Cardiac atrium fibroblast (primary cell): ENCODE measurements at places on chromosomes 12 and 14. TPM values are rescaled to one million over a fixed set of nuclear protein-coding genes. Genes with fewer than 3 reads are reported as not detected.

WSCD2 gene
- not detected in 2 replicates for total RNA-seq

MYL2 gene
- not detected in 2 replicates for total RNA-seq

SMOC1 gene
- 2.3 TPM in 1 of 2 replicates, not detected in the other for total RNA-seq

SLC6A12 gene
- not detected in 2 replicates for total RNA-seq

CDK2 gene
- total RNA-seq, result 16.8 and 26.2 TPM in 2 replicates

DTX1 gene
- total RNA-seq, result under 0.01 TPM in 1 of 2 replicates, not detected in the other

GALNT4 gene
- 6.9 and 7.1 TPM in 2 replicates for total RNA-seq

POU6F1 gene
- 1.4 and 1.5 TPM in 2 replicates for total RNA-seq

SLCO1C1 gene
- 0.18 and 0.32 TPM in 2 replicates for total RNA-seq

CLEC2A gene
- total RNA-seq, result not detected in 2 replicates

RFX4 gene
- total RNA-seq, result not detected in 2 replicates

ESRRB gene
- total RNA-seq, result not detected in 2 replicates

PLEKHG7 gene
- not detected in 2 replicates for total RNA-seq

LRP6 gene
- total RNA-seq, result 8.7 and 22.7 TPM in 2 replicates

HNRNPC gene
- total RNA-seq, result 379 and 468 TPM in 2 replicates

MAX gene
- 38.6 and 41.2 TPM in 2 replicates for total RNA-seq

PXMP2 gene
- 46.8 and 48.4 TPM in 2 replicates for total RNA-seq

GLT1D1 gene
- not detected in 2 replicates for total RNA-seq

CD63 gene
- total RNA-seq, result 1,164 and 1,497 TPM in 2 replicates

PIWIL1 gene
- not detected in 2 replicates for total RNA-seq
